ENCODE measurements at places on chromosomes 3 and 15.

GRCh38 chr3:135740211-135740610 lies 225.3 kb upstream of the PPP2R3A start:
- DNase-seq, result no peak

GRCh38 chr3:84959470-84960271 lies 882 bp downstream of the CADM2 start:
- peak; percentile 29 for DNase-seq

DNA sequence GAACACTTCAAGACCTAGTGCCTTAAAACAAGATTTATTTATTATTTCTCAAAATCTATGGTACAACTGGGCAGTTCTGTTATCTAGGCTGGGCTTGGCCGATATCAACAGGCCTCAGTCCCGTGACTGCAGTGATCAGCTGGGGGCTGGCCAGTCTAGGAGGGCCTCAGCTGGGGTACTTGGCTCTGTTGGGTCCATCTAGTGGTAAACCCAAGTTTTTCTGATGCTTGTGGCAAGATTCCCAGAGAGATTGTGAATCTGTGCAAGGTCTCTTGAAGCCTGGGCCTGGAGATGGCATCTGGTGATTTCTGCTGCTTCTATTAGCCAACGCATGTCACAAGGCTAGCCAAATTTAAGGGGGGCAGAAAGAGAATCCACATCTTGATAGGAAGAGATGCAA lies 482.4 kb upstream of the SGO1 start:
- DNase-seq, result no peak

DNA sequence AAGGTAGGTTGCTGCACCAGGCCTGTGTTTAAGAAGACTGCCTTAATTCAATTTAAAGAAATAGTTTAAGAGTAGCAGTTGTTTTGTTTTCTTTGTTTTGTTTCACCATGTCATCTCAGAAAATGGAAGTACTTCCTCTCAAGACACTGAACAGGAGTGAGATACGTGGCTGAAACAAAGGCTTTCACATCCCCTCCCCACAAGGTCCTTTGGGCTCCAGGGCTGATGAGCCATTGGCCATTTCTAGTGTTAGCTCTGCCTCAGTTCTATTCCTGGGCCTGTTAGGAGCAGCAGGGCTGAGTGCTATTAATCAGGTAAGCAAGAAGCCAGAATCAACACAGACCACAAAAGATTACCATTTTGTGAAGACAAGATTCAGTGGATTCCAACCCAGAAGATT lies 132.8 kb downstream of the KCNAB1 start:
- no peak for DNase-seq

- DNase-seq, result no peak
These were observed 37.2 kb upstream of the CA12 start for GRCh38 chr15:63418811-63419210.

- no peak for DNase-seq
These were observed 76.3 kb upstream of the NR2F2 start for GRCh38 chr15:96254173-96254572.

DNA sequence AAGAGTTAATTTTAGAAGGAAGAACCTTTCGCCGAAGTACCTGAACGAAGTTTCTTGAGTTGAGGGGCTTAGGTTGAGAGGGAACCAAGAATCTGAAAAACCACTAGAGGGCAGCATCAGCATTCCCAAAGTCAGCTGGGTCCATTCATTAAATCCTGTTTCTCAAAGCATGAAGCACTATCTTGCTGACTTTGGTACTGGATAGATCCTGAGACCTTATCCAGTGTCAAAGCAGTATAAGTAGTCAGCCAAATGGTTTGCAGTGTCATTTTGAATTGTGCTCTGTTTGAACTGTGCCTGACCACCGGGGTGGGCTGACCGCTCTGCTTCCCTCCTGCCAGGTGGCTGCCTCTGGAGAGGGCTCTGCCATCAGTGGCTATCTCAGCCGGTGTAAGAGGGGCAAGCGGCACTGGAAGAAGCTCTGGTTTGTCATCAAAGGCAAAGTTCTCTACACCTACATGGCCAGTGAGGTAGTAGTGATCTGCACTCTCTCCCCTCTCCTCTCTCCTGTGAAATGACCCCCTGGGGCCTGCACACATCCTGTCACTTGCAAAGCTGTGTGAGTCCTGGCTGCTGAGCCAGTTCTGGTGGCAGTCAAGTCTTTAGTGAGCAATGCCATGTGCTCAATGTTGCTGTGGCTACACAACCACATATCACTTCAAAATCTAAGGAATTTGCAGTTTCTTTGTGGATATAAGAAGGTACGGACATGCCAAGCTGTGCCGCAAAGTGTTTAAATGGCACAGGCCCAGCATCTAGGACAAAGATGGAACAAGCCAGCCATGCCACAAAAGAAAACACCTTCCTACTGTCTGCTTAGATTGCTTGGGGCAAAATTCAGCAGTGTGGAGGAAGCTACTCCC lies 21.4 kb upstream of the NR2C2 start:
- DNase-seq, result peak; percentile 37

DNA sequence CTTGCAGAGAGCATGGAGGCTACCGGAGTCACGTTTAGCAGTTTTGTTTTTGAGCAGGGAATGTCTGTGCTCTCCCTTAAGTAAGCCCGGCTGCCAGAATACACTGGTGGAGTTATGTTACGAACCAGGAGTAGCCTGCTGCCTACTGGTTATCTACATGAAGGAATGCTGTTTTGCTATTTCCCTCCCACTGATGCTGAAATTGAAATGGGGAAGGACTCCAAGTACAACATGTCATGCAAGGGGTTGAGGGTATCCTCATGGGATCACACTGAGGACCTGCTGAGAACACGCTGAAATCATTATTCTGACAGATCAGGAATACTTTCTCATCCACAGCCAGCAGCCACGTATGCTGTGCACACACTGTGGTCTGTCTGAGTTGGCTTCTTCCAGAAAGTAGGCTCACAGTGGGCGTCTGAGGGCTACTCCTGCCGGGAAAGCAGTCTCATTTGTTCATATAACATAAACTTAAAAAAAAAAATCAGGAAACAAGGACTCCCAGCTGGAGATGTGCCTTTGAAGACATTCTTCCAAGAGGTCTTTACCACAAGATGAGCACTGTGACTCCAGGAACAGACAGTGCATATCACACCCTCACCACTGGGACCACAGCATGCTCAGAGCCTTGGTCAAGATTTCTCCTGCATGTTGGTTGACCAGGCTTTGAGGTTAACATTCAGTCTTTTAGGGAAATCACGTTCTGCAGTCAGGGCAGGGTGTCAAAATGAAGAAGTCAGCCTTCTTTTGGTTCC lies 300.4 kb upstream of the RASGRP1 start:
- no peak for DNase-seq

- no peak for DNase-seq
These were observed 497.2 kb downstream of the IGSF11 start for GRCh38 chr3:118537454-118537853.

- no peak for DNase-seq
These were observed 169.2 kb upstream of the STRIT1 start for GRCh38 chr3:155462672-155463071.

GRCh38 chr15:93072011-93072410 lies 17.0 kb downstream of the RGMA start:
- no peak for DNase-seq

DNA sequence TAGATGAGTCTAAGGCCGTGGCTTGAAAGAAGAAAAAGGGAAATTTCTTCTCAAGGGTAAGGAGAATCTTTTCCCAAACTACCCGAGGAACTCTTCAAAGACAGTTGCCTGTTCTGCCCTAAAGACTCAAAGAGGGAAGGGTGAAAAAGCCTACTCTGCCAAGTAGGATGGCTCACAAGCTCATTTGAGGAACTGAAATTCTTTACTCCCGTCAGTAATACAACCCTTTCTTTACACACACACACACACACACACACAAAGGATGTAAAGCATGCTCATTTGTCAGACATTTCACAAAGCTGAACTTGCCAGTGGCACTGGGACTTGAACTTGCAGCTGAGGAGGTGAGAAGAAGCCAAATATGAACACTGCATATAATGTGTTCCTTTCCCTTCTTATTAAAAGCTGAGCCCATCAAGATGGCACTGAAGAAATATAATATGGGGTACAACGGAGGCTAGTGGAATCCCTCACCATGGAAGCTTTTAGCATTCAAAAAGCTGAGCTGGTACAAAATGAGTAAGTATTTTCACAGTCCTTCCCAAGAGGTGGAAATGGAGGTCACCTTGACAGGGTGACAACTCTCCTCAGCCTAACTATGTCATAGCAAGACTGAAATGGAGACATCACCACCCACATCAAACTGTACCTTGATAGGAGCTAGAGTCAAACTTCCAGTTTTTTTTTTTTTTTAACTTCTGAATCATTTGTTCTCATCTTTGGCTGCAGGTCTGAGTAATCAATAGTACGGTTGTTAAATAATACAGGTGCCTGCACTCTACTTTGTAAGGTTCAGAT lies 57.6 kb downstream of the TAFA4 start:
- DNase-seq, result no peak

DNA sequence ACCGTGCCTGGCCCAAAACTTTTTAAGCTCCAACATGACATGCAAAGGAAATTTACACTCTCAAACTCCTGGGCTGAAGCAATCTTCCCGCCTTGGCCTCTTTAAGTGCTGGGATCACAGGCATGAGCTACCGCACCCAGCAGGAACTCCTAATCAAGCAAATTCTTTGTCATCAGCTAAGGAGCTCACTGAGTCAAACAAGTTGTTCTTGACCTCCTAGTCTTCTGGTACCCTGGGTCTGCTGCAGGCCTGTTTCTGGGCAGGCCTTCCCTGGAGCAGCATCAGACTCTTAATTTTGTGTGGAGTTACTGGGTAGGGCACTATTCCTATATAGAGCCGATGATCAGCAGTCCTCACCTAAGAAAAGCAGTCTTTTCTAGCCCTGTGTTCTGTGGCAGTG lies 68.4 kb upstream of the FLNB start:
- DNase-seq, result no peak

DNA sequence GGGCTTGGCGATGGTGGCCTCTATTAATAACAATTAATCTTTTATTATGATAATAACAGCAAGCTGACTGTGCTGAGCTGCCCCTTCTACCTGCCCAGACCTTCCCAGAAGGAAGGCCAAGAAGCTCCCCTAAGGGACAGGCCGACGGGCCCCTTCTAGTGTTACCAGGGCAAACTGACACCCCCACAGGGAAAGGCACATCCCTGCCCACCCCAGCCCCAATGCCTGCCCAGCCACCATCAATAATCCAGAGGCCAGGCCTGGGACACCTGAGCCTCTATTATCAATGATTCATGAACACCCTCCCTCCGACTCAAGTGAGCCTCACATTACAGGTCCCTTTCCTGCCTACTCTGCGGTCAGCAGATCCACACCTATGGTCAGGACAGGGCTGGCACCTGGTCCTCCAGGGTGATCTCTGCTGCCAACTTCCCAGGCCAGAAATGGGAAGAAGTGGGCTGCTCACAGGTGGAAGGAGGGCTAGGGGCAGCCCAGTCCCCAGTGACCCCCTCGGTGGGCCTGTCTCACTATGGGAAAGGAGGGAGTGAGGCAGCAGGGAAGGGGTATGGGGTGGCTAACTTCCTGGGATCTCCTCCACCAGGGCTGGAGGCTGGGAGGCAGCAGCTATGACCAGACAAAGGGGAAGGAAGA lies 1.8 kb downstream of the TWF2 start:
- no peak for DNase-seq

- DNase-seq, result no peak
These were observed 34.1 kb downstream of the ATP13A5 start for GRCh38 chr3:193344486-193344885.

DNA sequence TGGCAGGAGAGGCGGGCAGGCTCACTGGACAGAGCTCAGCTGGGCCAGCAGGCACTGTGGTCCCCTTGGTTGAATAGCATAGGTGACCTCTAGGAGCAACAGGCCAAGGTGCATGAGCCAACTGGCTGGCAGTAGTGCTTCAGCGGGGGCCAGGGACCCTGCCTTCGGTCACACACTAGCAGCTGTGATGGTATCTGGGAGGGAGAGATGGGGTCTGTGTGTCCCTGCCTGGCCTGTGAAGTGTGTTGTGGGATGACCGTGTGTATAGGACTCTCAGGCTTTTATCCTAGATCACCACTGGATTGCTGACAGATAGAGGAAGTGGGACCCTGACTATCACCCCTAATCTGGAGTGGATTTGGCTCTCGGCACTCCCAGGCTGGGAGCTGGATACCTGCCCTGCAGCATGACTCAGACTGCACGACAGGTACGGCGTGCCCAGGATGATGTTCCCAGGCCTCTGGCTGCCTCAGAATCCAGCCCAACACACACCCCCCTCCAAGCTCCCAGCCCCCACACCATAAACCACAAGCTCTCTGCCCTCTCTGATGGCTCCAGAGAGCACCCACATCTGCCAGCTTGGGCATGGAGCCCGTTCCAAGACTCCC lies 7.8 kb downstream of the RPS17 start:
- DNase-seq, result no peak

- no peak for DNase-seq
These were observed 136.8 kb downstream of the SNRPN start for GRCh38 chr15:25091421-25092158.

DNA sequence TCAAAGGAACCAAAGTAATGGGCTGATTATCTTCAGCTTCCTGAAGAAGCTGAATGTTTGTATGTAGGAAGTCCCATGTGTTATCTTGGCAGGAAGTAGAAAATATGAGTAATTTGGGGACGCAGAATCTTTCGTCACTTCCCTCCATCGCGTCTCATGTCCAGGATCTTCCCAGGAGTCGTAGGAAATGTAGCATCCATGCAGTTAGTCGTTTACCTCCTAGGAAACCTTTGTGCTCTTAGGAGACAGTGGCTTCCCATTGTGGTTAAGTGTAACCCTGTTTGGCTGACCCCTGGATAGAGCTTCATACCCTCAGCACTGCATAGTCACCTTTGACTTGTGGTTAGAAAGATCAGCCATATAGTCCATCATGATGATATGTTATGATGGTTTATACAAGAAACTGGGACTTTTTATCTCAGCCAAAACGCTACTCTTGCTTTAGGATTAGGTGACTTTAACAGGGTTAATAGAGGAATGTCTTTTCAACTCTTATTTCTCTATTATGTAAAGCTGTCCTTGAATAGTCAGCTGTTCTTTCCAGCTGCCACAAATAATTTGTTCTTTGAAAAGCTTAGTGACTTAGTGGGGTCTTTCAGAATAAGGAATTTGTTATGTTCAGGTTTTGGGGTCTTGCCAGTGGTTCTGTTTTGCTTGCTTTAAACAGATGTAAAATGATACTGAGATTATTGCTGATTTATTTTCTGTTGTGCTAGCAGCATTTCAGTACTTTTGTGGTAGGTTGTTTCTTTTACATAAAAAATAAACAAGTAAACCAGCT lies 92.2 kb downstream of the KLHL25 start:
- no peak for DNase-seq

DNA sequence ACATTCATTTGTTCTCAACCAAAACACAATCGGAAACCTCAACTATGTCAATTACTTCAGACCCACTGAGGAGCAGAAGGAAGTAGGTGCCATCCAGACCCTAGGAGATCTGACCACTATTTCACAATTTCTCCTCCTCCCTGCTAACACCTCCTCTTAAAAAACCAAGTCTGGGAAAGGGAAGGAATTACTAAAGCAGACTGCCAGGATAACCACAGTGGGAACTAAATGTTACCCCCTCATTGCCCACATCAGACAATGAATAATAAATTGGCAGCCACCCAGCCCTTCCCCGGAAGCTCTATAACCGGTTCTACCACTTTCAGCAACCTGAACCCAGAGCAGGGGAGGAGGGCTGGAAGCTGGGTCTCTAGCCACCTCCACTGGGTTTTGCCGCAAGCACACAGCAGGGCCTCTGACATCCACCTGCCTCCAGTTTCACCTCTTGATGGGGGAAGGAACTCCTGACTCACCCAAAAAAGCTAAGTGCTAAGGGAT lies 17.6 kb downstream of the C15orf62 start:
- DNase-seq, result no peak

All from nephron progenitor cell (in vitro differentiated cells).